ENCODE measurements at places on chromosomes 2 and 18.

- DNase-seq, result no peak
Observed at GRCh38 chr2:138298900-138299299, 202.7 kb upstream of the SPOPL start.

DNA sequence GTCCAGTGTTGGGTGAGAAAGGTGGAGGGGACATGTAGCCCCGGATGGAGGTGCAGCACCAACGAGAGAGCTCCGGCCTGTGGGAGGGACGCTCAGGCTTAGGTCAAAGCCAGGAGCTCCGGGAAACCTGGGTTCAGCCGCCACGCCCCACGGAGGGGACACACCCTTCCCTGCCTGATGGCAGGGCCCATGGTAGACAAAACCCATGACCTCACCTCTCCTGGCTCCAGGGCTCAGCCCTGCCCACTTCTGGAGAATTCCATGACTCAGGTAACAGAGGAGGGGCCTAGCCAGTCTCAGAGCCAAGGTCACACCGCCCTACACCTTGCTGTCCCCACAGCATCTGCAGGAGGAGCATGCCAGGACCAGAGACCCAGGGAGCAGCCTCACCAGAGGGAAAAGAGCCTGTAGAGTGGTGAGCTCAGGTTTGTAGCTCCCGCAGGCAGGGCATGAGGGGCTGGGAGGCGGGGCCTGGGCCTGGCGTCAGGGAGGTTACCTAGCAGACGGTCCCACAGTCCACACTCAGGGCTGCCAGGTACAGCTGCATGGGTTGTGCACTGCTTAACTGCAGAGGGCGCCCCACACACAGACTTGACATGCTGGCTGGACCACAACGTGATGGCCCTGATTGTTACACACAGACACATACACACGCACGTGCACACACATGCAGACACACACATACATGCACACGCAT is 70.8 kb upstream of the SMAD7 start:
- peak; percentile 33 for DNase-seq

DNA sequence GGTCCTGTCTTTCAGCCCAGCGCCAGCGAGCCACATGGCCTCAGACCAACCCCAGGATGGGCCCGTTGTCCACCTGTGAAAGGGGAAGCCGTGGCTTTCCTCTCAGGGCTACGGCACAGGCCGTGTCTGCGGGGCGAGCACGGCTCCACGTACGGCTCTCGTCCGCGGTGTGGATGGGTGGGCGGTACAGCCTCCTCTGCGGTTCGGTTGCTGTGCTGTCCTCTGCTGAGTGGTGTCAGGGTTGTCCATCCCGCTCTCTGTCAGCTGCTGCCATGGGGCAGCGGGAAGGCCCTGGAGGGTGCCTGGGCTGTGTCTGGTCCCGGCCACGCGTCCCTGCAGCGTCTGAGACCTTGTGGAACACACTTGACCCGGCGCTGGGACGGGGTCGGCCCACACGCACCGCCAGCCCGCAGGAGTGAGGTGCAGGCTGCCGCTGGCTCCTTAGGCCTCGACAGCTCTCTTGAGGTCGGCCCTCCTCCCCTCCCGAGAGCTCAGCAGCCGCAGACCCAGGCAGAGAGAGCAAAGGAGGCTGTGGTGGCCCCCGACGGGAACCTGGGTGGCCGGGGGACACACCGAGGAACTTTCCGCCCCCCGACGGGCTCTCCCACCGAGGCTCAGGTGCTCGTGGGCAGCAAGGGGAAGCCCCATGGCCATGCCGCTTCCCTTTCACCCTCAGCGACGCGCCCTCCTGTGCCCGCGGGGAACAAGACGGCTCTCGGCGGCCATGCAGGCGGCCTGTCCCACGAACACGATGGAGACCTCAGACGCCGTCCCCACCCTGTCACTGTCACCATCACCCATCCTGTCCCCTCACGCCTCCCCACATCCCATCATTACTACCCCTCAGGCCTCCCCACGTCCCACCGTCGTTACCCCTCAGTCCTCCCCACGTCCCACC is 128.7 kb downstream of the NFATC1 start:
- DNase-seq, result no peak

DNA sequence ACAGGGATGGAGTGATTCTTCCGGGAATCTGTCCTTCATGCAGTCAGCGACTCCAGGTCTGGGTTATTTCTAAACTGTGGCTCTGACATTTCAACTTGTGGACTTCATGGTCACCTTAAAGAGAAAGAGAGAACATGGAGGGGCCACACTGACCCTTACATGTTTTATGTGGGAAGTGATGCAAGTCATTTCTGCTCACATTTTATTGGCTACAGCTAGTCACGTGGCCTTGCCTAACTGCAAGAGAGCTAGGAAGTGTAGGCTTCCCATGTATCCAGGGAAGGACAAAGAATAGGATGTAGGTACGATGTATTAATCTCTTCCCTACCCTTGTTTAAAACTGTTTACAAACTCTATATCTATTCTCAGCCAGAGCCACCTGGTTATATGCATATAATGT is 30.3 kb upstream of the AFTPH start:
- no peak for DNase-seq

DNA sequence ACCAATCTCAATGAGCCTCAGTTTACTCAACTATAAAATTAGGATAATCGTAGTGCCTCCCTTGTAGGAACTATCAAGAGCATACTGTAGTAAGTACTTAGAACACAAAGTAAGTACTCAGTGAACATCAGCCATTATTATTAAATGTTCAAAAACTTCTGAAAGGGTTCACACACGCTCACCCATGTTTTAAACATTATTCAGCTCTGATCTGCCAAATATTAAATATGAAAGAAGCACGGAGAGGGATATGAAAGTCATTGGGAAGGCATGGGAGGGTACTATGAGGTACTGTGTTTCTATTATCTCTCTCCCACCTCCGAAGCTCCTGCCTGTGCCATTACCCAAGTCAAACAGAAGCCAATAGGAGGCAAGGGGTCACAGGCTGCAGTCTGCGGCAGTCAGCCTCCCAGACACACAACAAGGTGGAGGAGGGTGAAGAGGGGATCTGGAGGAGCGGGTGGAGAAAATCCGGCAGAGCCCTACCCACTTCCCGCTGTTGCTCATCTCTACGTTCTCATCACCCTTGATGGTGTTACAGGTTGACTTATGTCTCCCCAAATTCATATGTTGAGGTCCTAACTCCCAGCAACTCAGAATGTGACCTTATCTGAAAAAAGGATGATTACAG is 2.0 kb upstream of the TBC1D8 start:
- no peak for DNase-seq

DNA sequence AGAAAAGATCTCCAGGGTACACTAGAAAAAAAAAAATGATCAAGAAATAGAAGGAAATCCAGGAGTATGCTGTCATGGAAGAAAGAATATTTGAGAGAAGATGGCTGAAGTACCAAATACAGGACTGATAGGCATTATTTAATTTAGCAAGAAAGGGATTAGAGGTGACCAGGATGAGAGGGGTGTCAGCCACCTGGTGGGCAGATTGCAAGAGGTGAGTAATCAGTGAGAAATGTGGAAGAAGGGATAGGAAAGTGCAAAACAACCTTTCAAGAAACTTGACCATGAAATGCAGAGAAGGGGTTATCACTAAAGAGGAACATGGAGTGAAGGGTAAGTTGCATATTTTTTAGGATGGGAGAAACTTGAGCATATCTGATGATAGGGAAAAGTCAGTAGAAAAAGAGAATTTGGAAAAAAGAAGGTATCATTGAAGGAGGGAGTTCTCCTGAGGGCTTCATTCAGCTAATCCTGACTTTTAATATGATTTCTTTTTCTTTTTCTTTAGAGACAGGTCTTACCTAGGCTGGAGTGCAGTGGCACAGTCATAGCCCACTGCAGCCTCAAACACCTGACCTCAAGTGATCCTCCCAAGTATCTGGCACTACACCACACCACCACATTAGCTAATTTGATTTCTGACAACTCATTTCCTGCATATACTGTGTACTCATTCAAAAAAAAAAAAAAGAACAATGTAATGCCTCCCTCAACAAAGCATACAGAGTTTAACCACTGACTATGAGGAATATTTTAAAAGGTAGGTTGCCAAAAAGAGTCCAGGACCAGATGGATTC is 101.3 kb downstream of the LRP2 start:
- DNase-seq, result no peak

DNA sequence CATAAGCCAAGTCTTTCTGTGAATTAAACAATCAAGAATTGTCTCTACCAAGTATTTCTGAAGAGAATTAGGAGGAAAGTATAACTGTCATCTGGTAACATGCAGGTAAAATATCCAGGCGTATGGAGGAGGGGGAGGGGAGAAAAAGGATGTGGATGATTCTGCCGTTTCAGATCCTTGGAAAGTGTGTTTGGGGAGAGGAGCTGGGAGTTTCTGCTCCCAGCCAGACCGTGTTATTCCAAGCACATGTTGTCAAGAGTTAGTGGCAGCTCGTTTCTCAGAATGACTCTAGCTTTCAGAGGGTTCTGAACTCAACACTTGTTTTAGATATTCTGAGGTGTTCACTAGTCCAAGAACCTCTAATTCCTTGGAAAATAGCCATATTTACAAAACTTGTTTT is 137.6 kb downstream of the FAM124B start:
- DNase-seq, result no peak

- no peak for DNase-seq
Observed at GRCh38 chr2:54058449-54058848, 57.0 kb upstream of the ACYP2 start.

DNA sequence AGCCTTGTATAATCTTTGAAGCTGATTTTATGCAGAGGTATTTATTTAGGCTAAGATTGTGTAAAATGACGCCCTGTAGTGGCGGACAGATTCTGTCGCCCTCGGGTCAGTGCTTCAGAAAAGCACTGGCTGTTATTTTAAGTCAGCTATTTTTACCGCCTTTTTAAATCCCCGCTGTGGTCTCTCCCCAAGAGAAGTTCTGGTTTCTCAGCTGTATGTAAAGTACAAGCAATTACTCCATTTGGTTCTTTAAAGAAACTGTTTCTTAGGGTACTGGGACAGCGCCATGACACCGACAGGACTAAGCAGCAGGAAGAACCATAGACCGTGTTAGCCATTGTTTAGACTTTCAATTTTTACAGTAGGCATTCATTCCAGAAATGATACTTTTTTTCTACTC is 65.0 kb downstream of the UGGT1 start:
- no peak for DNase-seq

DNA sequence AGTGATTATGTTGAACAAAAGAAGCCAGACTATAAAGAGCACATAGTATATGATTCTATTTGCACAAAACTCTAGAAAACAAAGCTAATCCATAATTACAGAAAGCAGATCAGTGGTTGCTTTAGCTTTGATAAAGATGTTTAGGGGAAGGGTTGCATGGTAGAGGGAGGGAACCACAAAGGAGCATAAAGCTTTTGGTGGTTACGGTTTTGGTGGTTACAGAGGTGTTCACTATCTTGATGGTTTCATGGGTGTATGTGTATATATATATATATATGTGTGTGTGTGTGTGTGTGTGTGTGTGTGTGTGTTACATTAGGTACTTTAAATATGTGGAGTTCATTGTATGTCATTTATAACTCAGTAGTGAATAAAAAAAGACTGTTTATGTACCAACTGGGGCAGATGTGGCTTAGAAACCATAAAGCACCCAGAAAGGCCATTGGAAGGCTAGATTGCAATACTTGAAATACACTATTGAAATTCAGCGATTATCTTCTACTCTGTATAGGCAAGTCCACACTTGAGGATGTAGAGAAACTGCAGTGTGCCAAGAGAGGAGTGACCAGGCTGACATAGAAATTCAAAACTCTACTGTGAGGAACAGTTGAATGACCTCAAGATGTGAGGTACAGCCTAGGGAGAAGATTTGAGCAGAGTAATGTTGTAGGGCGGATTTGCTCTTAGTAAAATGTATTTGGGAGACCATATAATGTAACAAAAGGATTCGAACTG is 60.6 kb downstream of the CAB39 start:
- no peak for DNase-seq

- DNase-seq, result no peak
Observed at GRCh38 chr18:44957461-44957860, 276.8 kb downstream of the SETBP1 start.

- no peak for DNase-seq
Observed at GRCh38 chr2:128076461-128077106, 14.4 kb upstream of the UGGT1 start.

GRCh38 chr18:12403601-12404506 is 3.9 kb upstream of the PRELID3A start:
- DNase-seq, result no peak

GRCh38 chr18:79695856-79696850 is 16.6 kb downstream of the CTDP1 start:
- no peak for DNase-seq

GRCh38 chr18:32629981-32630700 is 142.7 kb downstream of the KLHL14 start:
- peak; percentile 61 for DNase-seq

DNA sequence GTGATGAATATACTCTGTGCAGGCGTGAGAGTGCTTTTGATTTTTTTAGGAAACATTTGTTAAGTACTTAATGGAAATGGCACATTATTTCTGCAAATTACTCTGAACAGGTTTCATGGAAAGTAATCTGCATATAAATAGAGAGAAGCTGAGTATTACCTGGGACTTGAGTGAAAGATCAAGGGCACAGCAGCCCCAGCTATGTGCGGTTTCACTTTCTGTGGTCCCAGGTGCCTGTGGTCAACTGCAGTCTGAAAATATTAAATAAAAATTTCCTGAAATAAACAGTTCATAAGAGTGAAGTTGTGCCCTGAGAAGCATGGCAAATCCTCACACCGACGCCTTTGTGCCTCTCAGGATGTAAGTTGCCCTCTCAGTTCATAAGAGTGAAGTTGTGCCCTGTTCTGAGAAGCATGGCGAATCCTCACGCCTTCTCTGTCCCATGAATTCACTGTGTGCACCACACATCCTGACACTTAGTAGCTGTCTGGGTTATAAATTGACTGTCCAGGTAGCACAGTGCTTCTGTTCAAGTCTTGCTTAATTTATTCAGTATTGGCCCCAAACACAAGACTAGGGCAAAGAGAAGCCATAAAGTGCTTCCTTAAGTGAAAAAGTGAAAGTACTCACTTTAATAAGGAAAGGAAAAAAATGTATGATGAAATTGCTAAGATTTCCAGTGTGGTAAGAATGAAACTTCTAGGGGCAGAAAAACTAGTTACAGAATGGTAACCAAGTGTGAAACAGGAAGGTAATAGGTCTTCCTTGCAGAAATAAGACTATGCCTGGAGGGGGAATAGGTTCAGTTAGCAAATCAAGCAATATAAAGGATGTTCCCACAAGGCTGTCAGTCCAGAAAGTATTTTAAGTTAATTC is 4.3 kb upstream of the SNTG2 start:
- no peak for DNase-seq

All from dorsolateral prefrontal cortex (tissue), 122 donors.